ENCODE measurements at places on chromosomes 1 and 21. TPM values are rescaled to one million over a fixed set of nuclear protein-coding genes. Genes with fewer than 3 reads are reported as not detected.

The CLDN19 gene
- total RNA-seq = not detected

The PLPPR4 gene
- not detected for total RNA-seq

GRCh38 chr1:202268817-202269216 lies 72.9 kb downstream of the UBE2T start:
- H3K4me3 ChIP-seq = no peak overlapping the region
- no peak overlapping the region for H3K27ac ChIP-seq
- H3K36me3 ChIP-seq = no peaks in the 10 kb centered on the region
- DNase-seq = no peak

DNA sequence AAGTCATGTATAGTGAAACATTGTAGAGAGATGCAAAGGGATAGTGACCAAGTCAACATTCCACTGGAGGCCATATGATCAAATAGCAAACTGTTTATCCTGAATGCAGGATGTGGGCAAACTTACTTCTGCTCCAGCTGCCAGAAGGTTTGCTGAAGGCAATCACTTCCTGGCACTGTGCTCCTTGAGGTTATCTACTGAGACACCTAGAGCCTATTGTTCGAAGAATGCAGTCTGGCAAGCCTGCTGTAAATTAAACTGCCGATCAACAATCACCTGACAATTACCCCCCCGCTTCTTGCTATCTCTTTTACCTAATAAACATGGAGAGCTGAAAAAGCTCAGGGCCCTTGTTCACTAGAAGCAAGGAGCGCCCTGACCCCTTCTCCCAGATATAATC lies 139.4 kb upstream of the B3GALT2 start:
- no peak for DNase-seq
- H3K36me3 ChIP-seq = no peaks in the 10 kb centered on the region
- no peaks in the 10 kb centered on the region for H3K4me1 ChIP-seq
- H3K27me3 ChIP-seq = no peaks in the 10 kb centered on the region
- H3K4me3 ChIP-seq = no peak overlapping the region
- no peak overlapping the region for H3K27ac ChIP-seq

The SKI gene
- total RNA-seq = 34.0 TPM

The PDZK1 gene
- not detected for total RNA-seq

GRCh38 chr1:106290805-106291501 lies 765.5 kb upstream of the PRMT6 start:
- DNase-seq = no peak
- no peaks in the 10 kb centered on the region for H3K4me1 ChIP-seq
- no peak overlapping the region for H3K4me3 ChIP-seq
- H3K36me3 ChIP-seq = no peaks in the 10 kb centered on the region
- H3K27ac ChIP-seq = no peak overlapping the region

DNA sequence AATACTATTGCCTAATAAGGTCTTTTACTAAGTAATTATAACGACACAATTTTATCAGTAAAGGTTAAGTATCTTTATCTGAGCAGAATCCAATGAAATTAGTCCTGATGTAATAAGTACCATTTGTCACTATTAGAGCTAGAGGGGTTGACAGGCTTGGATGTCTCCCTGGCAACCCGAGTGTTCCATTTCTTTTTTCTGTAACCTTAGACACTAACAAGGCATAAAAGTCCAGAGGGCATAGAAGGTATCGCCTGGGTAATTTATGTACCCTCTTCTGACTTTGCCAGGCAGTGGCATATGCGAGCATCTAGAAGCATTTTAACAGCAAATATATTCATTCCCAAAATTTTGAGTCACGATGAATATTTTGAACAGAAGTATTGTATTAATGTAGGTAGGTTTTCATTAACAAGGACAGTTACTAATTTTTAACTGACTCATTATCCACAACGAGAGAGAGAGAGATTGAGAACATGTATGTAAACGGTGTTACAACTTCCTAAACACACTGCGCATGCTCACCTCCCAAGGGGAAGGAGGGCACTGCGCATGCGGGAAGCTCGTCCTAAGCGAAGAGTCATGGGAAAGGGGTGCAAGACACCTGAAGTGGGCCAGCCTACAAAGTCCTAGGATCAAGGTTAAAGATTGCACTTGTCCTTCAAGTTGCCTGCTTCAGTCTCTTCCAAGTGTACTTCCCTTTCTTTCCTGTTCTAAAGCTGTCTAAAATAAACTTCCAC lies 423.9 kb downstream of the DSCAM start:
- DNase-seq = no peak
- no peak overlapping the region for H3K4me3 ChIP-seq
- no peaks in the 10 kb centered on the region for H3K36me3 ChIP-seq
- H3K27me3 ChIP-seq = no peaks in the 10 kb centered on the region
- H3K27ac ChIP-seq = no peak overlapping the region

GRCh38 chr21:45559216-45560105 lies 17.2 kb upstream of the SLC19A1 start:
- H3K27me3 ChIP-seq = peaks cover 7% of the 10 kb centered on the region
- no peak overlapping the region for H3K4me3 ChIP-seq
- no peak for DNase-seq
- peaks cover 4% of the 10 kb centered on the region for H3K4me1 ChIP-seq
- peaks cover 3% of the 10 kb centered on the region for H3K36me3 ChIP-seq

All from activated CD4-positive, alpha-beta T cell treated with anti-CD3 and anti-CD28 coated beads for 36 hours (primary cell).